Motor neuron (in vitro differentiated cells): ENCODE measurements at places on chromosomes 4 and X. TPM values are rescaled to one million over a fixed set of nuclear protein-coding genes. Genes with fewer than 3 reads are reported as not detected.

DNA sequence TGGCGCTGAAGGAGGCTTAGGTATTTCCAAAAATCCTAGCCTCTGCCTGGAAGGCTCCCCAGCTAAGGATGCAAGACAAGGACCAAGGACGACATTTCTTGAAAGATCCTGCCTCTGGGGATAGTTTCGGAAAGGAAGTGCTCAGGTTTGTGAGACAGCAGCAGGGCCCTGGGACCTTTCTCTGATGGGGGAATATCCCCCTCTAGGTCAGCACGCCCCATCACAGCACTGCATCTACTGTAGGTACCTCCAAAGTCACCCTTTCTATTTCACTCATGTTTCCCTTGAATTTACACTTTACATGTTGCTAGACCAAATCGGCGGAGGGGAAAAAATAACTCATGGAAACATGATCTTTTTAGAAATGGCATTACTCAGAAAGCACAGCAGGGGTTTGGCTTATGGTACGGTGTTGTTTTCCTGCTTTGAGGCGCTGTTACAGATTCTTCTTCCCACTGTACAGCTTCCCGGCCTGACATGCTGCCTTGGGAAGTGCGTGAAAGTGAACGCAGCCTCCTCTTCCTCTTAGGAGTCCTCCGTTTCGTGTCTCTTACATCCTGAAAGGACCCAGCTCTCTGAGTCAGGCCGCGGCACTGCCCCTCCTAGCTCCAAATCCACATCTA, 77.2 kb upstream of the DHRSX start:
- ATAC-seq, result no peak

GRCh38 chr4:176217510-176217909, 22.1 kb upstream of the SPATA4 start:
- ATAC-seq, result no peak

- ATAC-seq, result no peak
These were observed 16.9 kb downstream of the STAP1 start for GRCh38 chr4:67575232-67576058.

DNA sequence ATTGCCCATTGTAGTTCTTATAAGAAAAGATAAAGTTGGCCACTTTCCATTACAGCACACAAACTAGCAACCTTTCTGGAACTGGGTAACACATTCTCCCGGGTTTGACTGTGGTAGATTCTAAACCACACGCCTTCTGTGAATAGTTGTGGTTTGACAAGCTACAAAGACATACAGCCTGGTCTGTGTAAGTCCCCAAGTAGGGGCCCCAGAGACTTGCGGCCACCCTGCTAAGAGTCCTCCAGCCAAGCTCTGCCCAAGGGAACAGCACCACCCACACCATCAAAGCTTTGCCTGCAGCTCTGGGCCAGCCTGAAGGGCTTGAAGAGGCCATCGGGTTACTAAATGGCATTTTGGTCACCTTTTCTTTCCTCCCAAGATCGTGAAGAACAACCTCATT, 203.4 kb downstream of the MAML3 start:
- ATAC-seq, result no peak

GRCh38 chr4:159735281-159736207, 632.7 kb downstream of the RAPGEF2 start:
- ATAC-seq, result no peak

DNA sequence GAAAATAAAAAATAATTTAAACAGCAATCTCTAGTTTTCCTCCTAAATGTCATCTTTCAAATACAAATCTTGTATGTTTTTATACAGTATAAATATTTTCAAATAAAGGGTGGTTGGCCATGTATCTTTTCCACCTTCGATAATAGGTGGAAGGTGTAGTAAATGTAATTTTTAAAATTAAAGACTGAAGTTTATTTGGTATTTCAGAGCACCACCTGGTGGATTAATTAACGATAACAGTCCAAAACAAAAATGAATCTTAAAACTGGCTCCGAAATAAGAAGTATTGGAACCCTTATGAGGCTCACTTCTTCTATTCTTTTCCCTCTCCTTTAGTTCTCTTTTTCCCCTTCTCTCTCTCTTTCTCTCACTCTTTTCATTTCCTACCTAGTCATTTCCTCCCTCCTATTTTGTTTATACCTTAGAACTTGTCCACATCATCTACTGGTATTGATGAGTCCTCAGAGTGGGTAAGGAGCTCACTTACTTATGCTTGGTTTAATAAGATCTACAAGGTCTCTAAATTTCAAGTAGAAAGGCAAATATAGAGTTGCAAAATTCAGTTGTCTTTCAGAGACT, 82.9 kb upstream of the EXOC1L start:
- ATAC-seq, result no peak

- no peak for ATAC-seq
These were observed 16.6 kb downstream of the HSD17B13 start for GRCh38 chr4:87306056-87306455.

- ATAC-seq, result no peak
These were observed 14.5 kb upstream of the LNX1 start for GRCh38 chr4:53605783-53606182.

DNA sequence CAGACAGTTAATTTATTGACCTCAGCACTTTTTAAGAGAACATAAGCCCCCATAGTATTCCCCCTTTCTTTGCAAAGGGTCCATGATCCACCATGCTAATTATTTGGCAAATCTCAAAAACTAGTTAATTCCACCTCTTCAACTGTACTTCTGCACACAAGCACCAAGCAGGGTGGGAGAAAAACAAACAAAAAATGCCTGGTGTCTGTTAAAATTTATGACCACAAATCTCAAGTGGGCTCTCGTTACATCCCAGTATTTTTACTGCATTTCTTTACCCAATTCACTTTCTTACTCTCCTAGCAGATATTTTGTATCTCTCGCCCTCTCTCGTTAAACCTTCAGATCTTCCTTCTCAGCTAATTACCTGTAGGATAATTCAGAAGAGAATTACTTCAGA, 6.1 kb downstream of the ARSJ start:
- ATAC-seq, result no peak

GRCh38 chr4:6071191-6071958, 53.1 kb upstream of the C4orf50 start:
- ATAC-seq, result no peak

DNA sequence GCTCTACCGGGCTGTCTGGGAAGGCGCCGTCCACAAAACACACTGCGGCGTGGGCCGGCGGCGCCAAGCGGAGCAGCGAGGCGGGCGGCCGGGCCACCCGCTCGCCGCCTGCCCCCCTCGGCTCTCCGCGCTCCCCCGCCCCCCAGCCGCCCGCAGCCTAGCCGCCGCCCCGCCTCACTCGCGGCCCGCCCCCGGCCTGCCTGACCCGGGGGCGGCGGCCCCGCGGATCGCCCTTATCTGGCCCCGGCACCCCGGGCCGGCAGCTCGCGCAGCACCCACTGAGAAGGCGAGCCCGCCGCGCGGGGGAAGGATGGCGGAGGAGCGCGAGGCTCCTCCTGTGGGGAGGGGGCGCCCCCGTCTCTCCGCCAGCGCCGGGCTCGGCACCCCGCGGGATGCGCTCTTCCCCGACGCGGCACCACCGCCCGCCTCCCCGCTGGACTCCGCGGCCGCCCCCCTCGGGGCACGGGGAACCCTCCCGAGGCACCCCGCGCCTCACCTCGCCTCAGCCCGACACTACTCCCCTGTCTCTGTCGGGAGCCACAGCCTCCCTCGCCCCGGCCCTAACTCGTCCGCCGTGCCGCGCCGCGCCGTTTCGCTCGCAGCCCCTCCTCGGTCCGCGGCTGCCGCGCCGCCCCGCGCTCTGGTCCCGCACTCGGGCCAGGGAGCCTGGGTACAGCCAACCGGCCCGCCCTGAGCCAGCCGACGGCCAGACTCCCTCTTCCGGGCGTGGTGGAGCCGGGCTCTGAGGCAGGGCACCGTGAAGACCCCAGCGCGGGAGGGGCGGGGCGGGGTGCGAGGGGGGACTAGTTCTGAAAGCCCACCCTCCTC, 566 bp downstream of the ATP11C start:
- peak; percentile 68 for ATAC-seq

GRCh38 chr4:6092971-6093370, 74.7 kb upstream of the C4orf50 start:
- ATAC-seq, result no peak

DNA sequence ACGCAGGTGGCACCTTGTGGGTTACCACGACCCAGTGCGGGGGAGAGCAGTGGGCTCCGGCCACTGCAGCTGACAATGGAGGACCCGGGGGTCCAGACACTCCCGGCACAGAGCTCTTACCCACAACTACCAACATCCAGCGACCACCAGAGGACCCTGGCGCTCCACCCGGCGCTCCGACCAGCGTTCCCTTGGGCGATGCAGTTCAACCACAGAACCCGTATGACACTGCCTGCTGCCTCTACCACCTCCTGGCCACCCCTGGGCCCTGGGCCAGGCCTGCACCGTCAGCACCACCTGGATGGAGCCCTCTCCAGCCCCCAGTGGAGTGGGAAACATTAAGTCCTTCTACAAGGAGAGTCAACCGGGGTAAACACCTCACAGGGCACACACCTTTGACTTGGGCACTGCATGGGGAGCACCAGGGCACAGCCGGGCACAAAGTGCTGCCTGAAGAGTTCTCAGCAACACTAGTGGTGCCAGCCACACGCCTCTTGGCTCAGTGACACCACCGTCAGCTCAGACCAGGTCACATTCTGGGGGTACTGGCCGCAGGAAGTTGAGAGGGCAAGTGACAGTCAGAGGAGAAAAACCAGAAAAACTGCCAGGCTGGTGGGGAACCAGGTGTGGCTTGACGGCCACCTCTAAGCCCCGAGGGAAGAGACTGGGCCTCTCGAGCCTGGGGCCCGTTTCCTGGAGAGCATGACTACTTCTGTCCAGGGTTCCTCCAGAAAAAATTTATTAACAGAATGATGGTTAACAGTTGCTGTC, 2.6 kb downstream of the CTBP1 start:
- no peak for ATAC-seq

DNA sequence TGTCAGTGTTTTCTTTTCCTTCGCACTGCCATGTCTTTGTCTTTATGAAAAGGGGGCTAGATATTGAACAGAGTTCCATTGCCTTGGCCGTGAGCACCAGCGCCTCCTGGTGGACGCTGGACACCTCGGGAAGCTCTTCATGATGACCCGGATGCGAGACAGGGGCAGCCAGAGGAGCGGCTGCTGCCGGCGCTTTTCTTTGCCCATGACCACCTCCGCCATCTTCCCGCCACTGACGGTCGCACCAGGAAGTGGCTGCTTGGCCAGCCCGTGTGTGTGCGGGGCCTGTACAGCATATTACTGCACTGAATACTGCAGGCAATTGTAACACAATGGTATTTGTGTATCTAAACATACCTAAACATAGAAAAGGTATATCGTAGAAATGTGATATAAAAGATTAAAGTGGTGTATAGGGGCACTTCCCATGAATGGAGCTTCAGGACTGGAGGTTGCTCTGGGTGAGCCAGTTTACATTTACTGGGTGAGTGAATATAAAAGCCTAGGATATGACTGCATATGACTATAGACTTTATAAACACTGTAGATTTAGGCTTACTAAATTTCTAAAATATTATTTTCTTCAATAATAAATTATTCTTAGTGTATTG, 15.8 kb upstream of the GRIA2 start:
- ATAC-seq, result no peak

DNA sequence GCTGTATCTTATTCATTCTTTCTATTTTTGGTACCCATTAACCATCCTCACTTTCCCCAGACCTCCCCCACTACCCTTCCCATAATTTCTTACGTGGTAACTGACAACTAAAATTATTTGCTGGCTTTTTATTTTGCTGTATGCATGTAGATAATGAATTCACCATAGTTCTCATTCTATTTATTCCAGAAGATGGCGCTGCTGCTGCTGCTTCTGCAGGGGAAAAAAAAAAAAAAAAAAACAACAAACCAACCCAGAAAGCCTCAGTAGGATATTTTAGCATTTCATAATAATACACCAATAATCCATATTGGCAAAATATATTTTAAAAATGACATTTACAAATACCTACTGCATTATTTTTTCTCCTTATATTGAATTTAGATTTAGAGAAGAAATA, 416.6 kb upstream of the MAGEB18 start:
- ATAC-seq, result no peak

- peak; percentile 72 for ATAC-seq
These were observed 513 bp downstream of the NHSL2 start for GRCh38 chrX:71910986-71911730.

GRCh38 chr4:3712112-3712805, 53.9 kb upstream of the ADRA2C start:
- no peak for ATAC-seq

GRCh38 chrX:153074262-153074899, 2.1 kb downstream of the PNMA6A start:
- no peak for ATAC-seq

GRCh38 chr4:87118826-87119225, 101.6 kb downstream of the KLHL8 start:
- ATAC-seq, result peak; percentile 66

DNA sequence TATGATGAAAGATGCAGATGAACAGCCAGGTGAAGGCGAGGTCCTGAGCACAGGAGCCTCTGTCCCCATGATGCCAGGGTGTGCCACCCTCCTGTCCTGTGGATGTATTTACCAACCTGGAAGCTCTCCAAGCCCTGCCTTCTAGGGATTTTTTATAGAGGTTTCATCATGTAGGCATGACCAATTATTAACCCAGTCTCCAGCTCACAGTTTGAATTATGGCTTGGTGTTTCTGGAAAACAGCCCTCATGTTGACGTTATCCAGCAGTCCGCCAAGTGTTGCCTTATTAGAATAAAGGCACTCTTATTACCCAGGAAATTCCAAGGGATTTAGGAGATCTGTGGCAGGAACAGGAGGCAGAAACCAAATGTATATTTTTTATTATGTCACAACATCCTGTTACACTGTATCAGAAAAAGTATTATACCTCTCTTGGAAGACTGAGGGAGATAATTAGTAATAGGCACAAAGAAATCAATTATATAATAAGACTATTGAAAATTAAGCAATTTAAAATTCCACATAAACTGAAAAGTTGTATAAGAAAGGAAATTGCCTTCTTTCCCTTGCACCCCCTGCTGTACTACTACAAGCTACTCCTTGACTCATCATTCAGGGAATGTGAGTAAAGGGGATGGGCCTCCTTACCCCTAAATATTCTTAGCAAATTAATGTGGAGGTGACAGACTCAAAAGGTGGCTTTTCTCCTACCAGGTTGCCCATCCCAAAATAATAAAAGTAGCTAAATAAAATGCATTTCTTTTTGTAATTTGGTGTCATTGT, 129.6 kb downstream of the ZNF330 start:
- peak; percentile 39 for ATAC-seq

GRCh38 chrX:110410603-110411002, 52.0 kb downstream of the RTL9 start:
- no peak for ATAC-seq

GRCh38 chr4:39476187-39476895, 17.5 kb downstream of the LIAS start:
- ATAC-seq, result no peak

GRCh38 chrX:48456628-48457331, 13.3 kb downstream of the SLC38A5 start:
- ATAC-seq, result peak; percentile 63

The XAGE1A gene
- not detected in 2 replicates for total RNA-seq

The POLA1 gene
- total RNA-seq, result 21.2 and 23.5 TPM in 2 replicates

The ANKRD50 gene
- 20.3 and 23.0 TPM in 2 replicates for total RNA-seq

The ETDA gene
- not detected in 2 replicates for total RNA-seq

The GYPB gene
- not detected in 2 replicates for total RNA-seq

The RAI2 gene
- 1.0 TPM in 1 of 2 replicates, not detected in the other for total RNA-seq
